ENCODE measurements at places on chromosomes 6 and 20.

GRCh38 chr6:111485342-111485741, 2.3 kb upstream of the REV3L start:
- no peak for DNase-seq

DNA sequence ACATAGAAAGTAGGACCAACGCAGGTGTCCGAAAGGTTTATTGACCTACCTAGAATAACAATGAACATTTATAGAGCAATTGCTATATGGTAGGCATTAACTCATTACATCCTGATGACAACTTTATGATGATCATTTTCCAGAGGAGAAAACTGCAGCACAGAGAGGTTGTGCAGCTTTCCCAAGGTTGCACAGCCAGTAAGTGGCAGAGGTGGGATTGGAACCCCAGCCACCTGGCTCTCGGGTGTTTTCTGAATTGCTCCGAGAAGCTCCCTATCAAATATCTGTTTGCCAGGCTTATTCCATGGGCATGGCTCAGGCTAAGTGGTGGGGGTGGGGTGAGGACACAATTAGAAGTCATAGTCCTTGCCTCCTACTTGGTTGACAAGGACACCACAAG, 24.1 kb upstream of the NFATC2 start:
- no peak for DNase-seq

GRCh38 chr6:9208966-9209365, 773.6 kb upstream of the SLC35B3 start:
- DNase-seq = no peak

DNA sequence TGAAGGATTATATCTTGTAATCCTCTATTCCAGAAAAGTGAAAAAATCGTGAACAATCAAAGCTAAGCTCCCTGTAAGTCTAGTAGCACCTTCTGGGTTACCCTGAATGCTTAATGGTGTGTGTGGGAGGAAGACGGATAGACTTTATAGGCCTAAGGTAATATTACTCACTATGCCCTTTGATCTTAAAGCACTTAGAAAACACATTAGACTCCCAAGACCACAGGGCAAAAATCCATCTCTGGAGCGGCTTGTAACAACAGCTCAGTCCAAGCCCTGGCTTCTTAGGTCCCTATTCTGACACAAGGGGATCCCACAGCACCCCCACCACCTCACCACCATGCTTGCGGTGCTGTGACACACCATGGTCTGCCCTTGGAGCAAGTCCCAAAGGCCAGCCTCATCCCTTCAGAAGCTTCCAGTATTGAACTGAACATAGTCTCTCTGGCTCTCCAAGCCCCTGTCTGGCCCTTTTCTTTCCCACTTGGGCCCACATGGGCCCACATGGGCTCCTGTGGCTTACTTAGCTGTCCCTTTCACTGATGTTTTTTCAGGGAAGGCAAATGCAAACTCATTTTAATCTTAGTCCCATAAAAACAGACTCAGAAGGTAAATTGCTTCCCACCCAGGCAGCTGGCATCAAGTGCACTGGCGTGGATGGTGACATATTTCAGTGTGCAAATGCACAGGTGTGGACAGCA, 28.3 kb downstream of the C6orf132 start:
- DNase-seq = no peak

GRCh38 chr20:37295001-37295400, 5.5 kb downstream of the MANBAL start:
- DNase-seq = peak; percentile 94

- no peak for DNase-seq
These were observed 42.6 kb upstream of the PREP start for GRCh38 chr6:105445481-105445880.

- DNase-seq = peak; percentile 23
These were observed 169.5 kb upstream of the RIPOR2 start for GRCh38 chr6:25105070-25105925.

DNA sequence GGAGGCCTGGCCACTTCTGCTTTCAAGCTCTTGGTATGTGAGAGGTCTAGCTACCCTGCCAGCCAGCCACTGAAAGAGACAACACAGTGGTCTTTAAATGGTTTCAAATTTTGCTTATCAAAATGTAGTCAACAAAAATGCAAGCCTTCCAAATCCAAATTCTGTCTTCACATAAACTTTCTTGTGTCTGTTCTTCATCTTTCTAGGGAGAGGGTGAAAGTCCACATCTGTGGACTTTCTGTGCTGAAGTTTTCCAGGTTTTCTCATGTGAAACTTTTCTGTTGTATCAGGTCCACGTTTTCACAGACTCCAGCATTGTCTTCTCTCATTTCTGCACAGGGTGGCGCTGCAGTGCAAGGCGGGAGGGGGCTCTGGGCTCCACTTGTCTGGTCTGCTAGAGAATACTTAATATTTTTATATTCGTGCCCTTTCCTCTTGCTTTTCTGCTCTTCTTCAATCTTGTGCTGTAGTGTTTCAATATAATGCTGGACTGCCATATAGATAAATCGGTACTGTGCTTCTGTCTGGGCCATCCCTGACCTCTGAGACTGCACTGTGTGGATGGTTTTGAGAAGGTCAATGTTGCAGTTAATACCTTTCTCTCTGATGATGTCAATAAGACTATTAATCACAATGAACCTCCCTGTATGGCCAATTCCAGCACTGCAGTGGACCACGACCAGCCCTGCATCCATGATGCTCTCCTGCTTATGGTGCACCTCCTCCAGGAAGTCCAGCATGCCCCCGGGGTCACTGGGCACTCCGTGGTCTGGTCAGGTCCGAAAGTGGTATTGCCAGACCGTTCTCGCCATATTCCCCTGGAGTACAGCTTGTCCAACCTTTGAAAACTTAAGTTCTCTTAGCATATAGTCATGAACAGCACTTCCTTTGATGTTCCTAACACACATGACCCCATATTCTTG, 161.6 kb upstream of the TNFAIP3 start:
- no peak for DNase-seq

GRCh38 chr6:83893024-83893423, 33.5 kb downstream of the CYB5R4 start:
- no peak for DNase-seq

- no peak for DNase-seq
These were observed 5.5 kb downstream of the NPEPL1 start for GRCh38 chr20:58697867-58698703.

All from HS-27A (cell line).